ENCODE measurements at places on chromosomes 16 and 17. TPM values are rescaled to one million over a fixed set of nuclear protein-coding genes. Genes with fewer than 3 reads are reported as not detected.

MON1B gene
- 23.9 TPM for total RNA-seq

KRTAP2-2 gene
- total RNA-seq = not detected

NPIPA8 gene
- total RNA-seq = 0.55 TPM

PFN1 gene
- 128 TPM for total RNA-seq

PRAC1 gene
- not detected for total RNA-seq

RAB11FIP4 gene
- 22.6 TPM for total RNA-seq

ERCC4 gene
- total RNA-seq = 5.4 TPM

ABCC12 gene
- total RNA-seq = not detected

KRTAP29-1 gene
- not detected for total RNA-seq

CDH5 gene
- 10.2 TPM for total RNA-seq

IL17C gene
- total RNA-seq = not detected

TBC1D3 gene
- not detected for total RNA-seq

DNA sequence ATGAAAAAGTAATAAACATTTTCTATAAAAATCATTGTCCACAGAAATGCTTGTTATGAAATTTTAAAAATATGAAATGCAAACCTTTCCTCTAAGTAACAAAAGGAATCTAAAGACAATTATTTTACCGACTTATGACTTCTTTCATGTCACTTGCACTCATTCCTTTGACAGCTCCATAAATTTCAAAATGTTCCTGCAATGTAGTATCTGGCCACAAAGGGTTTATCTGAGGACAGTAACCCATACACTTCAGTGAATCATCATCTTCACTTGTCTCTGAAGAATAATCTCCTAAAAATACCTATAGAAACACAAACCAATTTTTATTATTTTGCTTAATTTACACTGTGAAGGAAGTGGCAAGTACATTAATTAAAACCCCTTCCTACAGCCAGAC is 25.6 kb upstream of the ABCA10 start:
- DNase-seq = no peak

GRCh38 chr17:75864448-75864871 is 9.3 kb upstream of the WBP2 start:
- no peak for DNase-seq

- peak; percentile 44 for DNase-seq
These were observed 7.2 kb upstream of the SETD6 start for GRCh38 chr16:58507963-58508670.

GRCh38 chr17:81868674-81869220 is 2.4 kb downstream of the ARHGDIA start:
- DNase-seq = peak; percentile 59

GRCh38 chr17:50060951-50061712 is 5.2 kb downstream of the ITGA3 start:
- no peak for DNase-seq

DNA sequence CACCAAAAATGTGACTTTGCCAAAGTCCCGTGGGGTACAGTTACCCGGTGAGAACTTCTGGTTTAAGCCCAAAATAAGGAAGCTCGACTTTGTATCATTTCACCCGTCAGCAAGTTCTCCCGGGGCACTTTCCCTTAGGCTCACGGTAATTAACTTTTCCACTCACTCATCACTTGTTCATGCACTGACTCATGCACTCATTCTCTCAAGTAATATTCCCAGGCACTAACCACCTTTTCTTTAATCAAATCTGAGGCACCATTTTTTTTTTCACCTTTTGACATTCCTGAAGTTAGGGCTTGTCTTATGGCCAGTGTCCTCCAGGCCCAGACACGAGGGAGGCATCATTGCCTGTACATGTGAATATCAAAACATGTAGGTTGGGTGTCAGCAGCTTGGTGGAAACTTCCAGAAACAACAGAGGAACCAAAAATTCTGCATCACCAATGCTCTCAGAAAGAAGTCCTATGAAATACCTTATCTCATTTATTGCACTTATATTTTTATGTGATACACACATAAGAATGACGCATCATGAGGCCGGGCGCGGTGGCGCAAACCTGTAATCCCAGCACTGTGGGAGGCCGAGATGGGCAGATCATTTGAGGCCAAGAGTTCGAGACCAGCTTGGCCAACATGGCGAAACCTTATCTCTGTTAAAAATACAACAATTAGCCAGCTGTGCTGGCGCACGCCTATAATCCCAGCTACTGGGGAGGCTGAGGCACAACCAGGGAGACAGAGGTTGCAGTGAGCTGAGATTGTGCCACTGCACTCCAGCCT is 36.1 kb upstream of the ATP2C2 start:
- no peak for DNase-seq

DNA sequence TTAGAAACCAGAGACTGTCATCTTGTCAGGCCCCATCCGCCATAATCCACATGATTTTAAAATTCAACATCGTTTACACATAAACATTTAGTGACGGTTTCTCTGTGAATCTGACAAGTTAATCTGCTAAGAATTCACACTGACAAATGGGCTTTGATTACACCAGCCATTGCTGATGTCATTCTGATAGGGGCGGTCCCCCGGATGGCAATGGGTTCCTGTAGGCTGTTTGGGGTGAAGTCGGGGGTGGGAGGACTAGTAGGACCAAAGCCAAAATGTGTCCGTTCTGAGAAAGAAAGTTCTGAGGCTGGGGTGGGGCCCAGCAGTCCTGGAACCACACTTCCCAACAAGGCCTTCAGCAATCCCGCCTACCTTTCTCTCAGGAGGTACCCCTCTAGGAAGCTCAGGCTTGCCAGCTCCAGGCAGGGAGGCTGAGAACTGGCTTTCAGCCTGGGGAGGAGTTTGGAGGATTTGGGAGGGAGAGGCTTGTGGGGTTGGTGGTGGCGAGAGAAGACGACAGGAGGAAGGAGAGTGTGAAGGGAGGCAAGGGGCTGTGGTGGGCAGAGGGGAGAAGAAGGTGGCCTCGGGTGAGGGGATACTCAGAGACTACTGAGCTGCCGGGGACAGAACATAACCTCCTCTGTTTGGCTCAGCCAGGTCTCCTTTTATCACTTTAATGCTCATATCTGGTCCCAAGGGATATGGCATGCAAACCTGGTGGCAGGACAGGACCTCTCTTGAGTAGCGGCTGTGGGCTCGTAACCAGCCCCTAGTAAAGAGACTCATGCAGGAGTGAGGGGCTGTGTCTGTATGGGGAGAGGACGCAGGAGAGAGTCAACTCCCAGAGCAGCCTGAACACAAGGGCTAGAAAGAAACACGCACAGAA is 8.6 kb downstream of the HIC1 start:
- DNase-seq = no peak

- DNase-seq = no peak
These were observed 52.8 kb upstream of the ARHGAP44 start for GRCh38 chr17:12736526-12736925.

- no peak for DNase-seq
These were observed 54.6 kb downstream of the ACTG1 start for GRCh38 chr17:81457917-81458555.

DNA sequence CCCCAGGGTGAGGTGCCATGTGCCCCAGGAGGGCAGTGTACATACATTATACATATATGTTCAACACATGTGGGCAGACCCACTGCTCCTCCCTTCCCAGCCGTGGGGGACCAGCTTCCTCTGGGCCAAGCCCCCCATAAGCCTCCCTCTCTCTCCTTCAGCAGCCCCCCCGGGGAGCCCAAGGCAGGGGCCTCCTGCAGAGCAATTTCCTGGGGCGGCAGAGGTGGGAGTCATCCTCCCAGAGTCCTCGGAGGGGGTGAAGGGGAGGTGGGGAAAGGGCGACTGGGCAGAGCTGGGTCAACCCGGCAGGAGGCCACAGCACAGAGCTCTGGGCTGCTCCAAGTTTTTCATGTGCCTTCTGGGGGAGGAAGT is 235.1 kb downstream of the ZNF423 start:
- DNase-seq = no peak

DNA sequence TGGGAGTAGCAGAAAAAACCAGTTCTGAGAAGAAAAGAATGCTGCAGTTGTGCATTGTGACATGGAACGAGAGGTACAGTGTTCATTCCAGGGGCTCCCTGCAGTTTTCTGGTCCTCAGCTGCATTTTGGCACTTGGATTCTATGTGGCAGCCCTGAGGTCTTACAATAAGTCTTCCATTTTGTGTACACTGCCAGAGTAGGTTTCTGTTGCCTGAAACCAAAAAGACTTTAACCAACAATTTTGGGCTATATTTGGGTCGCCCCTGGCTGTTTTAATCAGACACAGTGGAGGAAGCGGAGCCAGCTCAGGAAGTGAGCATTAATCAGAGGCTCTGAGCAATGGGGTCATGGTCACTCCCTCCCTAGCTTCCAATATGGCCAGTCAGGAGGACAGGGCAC is 15.7 kb downstream of the DYNLRB2 start:
- DNase-seq = no peak

- no peak for DNase-seq
These were observed 5.2 kb downstream of the USP7 start for GRCh38 chr16:8958344-8959167.

DNA sequence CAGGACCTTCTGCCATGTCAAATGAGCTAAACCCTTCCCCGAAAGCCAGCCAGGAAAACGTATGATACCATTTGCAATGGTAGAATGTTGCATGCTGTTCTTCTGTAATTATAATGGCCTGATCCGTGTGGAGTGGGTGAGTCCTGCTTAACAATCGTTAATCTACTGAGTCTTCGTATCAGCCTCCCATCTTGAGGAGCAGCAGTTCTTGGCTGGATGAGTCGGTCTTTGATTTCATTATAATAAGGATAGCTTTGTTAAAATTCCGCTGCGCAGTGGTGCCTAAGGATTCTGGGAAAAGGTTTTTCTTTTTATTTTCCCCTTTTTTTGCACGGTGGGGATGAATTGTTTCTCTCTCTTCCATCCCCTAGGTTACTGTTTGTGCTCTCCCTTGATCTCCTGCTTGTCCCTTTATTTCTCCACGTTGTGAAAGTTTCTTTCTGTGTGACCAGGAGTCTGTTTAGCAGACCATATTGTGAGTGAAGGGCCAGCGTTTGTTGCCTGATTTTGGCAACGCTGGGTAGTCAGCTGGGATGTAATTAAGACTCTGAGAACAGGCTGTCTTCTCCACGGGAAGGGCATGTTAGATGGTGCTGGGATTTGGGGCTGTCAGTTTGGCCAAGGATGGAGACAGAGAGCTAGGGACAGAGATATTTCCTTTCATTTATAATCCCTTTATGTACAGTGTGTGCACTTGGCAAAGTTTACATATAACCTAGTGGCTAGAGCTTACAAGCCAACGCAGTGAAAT is 263.0 kb downstream of the FTO start:
- DNase-seq = no peak

GRCh38 chr17:28725660-28726225 is 290 bp downstream of the TLCD1 start:
- DNase-seq = no peak

- no peak for DNase-seq
These were observed 59.8 kb downstream of the NCOR1 start for GRCh38 chr17:16155536-16155935.

DNA sequence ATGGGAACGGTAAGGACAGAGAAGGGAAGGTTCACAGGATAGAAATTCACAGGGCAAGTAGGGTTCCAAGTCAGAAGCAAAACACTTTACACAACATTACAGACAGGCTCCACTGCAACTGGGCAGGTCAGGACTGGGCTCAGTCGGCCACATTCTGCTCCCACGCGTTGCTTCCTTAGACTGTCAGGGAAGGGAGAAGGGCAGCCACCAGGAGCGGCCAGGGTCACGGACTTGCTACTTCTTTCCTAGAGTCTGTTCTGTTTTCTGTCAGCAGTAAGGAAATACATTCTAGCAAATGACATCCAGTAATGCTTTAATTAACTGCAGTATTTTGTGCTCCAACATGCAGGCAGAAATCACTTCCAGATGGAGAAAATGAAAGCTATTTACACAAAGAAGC is 160.3 kb upstream of the RPH3AL start:
- DNase-seq = no peak

DNA sequence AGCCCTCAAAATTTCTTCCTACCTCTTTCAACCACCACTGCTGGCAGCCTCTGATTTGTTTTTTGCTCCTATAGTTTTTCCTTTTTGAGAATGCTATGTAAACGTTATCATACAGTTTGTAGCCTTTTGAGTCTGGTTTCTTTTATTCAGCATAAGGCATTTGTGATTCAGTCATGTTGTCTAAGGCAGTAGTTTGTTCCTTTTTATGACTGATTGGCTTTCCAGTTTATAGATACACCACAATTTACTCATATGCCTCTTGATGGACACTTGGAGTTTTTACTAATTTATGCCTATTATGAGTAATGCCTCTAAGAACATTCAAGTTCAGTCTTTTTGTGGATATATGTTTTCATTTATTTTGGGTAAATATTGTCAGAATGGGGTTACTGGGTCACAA is 136.6 kb downstream of the CHD9 start:
- no peak for DNase-seq

DNA sequence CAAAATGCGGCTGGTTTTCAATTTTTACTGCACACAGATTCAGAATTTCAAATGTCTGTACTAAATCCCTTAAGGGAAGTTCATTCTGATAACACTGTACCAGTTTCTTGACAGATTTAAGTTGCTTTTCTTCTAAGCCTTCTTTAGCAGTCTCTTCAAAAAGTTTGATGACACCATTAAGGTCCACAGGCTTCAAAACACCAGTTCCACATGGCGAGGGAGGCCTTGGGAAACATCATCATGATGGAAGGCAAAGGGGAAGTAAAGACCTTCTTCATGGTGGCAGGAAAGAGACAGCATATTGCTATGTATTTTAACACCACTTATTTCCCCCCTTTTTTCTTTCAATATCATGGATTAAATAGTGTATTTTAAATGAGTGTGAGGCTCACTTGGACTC is 24.5 kb downstream of the NLRC5 start:
- no peak for DNase-seq

Measured in pancreas (tissue), 10 donors.